ENCODE measurements at places on chromosomes 1 and 21.

GRCh38 chr1:102640872-102641271 lies 467.4 kb downstream of the COL11A1 start:
- DNase-seq: no peak

GRCh38 chr1:62800281-62800680 lies 16.3 kb downstream of the ATG4C start:
- no peak for DNase-seq

GRCh38 chr1:95073446-95073845 lies 695 bp upstream of the ALG14 start:
- no peak for DNase-seq

DNA sequence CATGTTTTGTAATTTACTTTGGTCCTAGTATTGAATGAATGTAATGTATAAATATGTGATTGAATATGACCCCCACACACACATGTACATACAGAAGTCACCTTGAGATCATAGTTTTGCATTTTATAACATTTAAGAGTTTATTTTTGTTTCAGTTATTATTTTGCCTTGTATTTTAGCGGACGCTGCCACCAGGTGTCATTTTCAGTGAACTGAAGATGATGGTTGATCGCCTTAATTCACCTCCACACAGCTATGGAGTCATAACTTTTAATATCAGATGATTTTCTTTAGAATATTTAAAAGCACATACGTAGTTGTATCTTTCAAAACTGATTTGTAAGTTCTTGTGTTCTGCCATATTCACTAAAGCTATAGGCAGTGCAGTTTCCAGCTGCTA lies 130.4 kb downstream of the DYRK1A start:
- no peak for DNase-seq

DNA sequence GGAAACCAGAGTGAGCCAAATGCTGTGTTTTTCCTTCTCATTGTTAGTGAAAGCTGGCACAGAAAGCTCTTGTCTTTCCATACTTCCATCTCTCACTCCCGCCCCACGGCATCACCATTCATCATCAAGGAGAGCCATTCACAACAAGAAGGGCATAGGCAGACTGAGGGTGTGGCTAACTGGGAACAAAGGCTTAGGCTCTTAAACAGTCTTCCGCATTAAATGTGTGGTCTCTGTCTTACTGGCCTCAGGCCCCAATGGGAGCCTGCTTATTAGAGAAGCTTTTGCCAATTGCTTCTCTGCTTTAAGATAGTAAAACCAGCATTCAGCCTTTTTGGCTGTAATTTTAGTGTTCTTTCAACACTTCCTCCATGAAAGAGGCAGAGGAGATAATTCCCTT lies 51.4 kb downstream of the TNFSF18 start:
- DNase-seq: no peak

DNA sequence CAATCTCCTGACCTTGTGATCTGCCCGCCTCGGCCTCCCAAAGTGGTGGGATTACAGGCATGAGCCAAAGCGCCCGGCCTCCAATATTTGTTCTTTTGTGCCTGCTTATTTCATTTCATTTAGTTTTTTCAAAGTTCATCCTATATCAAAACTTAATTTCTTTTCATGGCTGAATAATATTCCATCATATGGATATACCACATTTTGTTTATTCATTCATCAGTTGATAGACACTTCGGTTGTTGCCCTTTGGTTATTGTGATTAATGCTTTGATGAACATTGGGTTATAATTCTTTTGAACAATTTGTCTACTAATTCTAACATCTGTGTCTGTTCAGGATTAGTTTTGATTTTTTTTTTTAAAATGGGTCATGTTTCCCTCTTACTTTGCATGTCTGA lies 41.7 kb downstream of the SFPQ start:
- DNase-seq: no peak

GRCh38 chr1:112337028-112337531 lies 58.9 kb upstream of the CTTNBP2NL start:
- no peak for DNase-seq

DNA sequence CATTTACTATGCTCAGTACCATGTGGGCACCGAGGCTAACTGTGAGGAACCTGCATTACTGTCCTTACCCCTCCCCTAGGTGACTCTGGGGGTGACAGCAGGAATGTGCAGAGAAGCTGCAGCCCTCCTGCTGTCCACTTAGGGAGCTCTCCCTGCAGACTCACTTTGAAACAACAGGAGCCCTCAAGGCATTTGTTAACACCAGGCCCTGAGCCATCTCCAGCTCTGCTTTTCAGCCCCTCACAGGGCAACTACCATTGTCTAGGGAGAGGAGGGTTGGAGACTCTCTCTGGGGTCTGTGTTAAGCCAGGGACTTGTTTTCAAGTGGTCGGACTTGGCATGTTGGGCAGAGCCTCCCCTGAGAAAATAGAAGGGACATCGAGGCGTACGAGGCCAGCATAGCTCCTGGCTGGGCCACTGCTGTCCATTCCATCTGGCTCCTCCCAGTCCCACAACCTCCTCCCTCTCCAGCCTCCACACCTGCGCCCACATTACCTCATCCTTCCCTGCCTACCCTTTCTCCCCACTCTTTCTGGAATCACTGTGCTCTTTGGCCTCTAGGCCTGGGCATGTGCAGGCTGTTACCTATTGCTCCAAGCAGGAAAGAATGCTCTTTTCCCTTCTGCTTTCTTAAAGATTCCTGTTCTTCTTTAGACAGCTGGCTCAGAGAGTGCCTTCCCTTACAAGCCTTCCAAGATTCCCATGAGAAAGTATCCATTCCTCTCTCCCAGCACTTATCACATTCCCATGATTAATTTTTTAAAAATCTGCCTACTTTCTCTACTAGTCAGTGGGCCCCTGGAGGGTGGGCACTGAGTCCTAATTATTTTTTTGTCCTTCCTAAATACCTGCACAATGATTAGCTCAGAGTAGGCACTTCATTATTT lies 102.7 kb upstream of the GCLM start:
- DNase-seq: no peak

DNA sequence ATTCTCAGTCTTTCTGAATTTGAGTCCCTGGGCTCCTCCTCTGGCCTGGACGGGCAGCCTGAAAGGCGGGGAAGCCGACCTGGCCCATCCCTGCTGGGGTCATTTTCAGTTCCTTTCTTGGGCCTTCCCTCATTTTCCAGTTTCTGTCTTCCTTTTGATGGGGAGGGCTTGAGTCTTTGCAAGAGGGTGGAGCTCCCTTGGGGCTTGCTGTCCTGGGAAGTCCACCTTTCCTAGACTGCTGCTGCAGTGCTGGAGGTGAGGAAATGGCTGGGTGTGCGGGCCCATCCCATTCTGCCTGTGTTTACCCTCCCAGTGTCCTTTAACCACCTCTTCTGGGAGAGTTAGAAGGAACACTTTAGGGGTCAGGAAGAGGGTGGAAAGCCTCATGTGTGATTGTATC lies 40.4 kb upstream of the SYNC start:
- no peak for DNase-seq

- DNase-seq: no peak
Measured at GRCh38 chr21:37424396-37424795, 57.8 kb downstream of the DYRK1A start.

- no peak for DNase-seq
Measured at GRCh38 chr1:29121516-29121935, 2.2 kb downstream of the TMEM200B start.

- DNase-seq: no peak
Measured at GRCh38 chr1:165897326-165898303, 70.2 kb downstream of the UCK2 start.

GRCh38 chr1:31434979-31435378 lies 22.0 kb downstream of the SERINC2 start:
- no peak for DNase-seq

GRCh38 chr1:76463849-76464248 lies 389.3 kb downstream of the ST6GALNAC3 start:
- no peak for DNase-seq

GRCh38 chr1:231091831-231092301 lies 51.8 kb upstream of the FAM89A start:
- DNase-seq: no peak

GRCh38 chr1:2046953-2047748 lies 3.1 kb upstream of the PRKCZ start:
- no peak for DNase-seq

GRCh38 chr1:206558794-206559671 lies 51.7 kb downstream of the RASSF5 start:
- no peak for DNase-seq

GRCh38 chr1:176068901-176069300 lies 138.2 kb downstream of the COP1 start:
- no peak for DNase-seq

DNA sequence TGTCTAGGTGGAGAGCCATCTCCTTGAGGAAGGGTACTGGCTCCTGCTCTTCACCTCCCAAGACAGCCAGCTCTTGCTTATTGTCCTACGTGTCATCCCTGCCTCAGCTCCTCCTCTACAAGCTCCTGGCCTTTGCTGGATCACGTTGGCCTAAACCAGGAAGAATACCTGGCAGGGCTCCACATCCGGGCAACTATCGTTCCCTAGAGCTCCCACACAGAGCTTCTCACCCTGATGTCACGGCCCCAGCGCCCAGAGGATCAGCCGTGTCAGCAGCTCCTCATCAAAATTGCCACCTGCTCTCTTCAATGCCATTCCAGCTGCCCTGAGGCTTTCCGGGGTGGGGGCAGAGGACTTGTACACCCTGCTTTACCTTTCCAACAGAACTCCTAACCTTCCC lies 1.9 kb upstream of the TPM3 start:
- DNase-seq: no peak

- no peak for DNase-seq
Measured at GRCh38 chr1:182996816-182997215, 26.4 kb upstream of the LAMC1 start.

DNA sequence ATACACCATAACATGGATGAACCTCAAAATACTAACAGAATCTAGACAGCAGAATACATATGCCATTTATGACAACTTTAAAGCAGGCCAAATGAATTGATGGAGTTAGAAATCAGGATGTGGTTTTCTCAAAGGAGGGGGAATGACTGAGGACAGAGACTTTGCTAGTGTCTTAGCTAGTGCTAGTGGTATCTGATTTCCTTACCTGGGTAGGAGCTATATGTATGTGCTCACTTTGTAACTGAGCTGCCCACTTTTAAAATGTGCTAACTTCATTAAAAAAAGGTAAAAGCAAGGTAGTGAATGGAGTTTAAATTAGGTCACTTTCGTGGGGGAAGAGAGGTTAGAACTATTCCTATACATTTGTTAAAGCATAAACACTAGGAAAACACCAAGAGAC lies 2.6 kb downstream of the GTF2B start:
- DNase-seq: no peak

- no peak for DNase-seq
Measured at GRCh38 chr1:230072296-230072695, 5.3 kb downstream of the GALNT2 start.

- DNase-seq: no peak
Measured at GRCh38 chr21:26554365-26554764, 18.7 kb downstream of the CYYR1 start.

GRCh38 chr21:39000496-39000895 lies 182.8 kb downstream of the PSMG1 start:
- DNase-seq: no peak

DNA sequence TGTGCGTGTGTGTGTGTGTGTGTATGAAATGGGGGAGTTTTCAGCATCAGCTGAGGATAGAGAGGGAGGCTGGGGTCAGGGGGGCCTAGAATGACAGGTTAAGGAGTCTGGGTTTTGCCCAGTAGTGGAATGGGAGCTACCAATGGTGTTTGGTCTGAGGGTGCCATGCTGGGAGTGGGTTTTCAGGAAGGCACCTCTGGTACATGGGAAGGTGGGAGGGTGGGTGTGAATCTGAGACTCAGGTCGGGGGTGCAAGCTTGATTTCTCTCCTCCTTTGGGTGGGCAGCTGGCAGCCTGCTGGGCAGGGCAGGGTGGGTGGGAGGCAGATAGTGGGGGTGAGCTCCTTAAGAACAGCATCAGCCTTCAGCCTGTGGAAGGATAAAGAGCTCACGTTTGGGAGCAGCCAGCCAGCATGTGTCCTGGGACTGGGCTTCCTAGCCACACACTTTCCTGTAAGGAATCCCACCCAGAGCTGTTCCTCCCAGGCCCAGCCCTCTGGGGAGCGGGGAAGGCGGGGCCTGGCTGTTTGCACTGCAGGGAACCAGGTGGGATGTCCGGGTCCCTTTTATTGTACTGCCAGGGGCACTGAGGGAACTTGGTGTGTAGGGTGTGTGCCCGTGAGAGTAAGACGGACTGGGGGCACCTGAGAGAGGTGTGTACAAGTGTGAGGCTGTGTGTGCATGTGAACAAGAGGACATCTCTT lies 152.8 kb downstream of the FOXD2 start:
- DNase-seq: no peak

DNA sequence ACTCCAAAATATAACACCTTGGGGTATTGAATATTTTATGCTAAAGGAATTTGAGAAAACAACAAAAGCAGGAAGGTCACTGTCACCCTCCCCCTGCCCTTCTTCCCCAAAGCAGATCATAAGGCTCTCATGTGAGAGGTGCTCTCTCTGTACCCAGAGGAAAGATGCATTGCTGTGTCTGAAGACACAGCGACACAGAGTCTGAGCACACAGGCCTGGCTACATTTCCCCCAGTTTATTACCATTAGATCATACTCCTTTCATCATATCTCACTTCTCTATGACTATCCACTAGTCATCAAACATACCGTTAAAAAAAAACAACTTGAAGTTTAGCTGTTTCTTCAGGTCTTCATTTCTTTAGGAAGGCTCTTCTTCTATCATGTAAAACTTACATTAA lies 127.1 kb downstream of the PPIAL4G start:
- no peak for DNase-seq

- no peak for DNase-seq
Measured at GRCh38 chr1:182430263-182431068, 19.5 kb upstream of the RGSL1 start.

DNA sequence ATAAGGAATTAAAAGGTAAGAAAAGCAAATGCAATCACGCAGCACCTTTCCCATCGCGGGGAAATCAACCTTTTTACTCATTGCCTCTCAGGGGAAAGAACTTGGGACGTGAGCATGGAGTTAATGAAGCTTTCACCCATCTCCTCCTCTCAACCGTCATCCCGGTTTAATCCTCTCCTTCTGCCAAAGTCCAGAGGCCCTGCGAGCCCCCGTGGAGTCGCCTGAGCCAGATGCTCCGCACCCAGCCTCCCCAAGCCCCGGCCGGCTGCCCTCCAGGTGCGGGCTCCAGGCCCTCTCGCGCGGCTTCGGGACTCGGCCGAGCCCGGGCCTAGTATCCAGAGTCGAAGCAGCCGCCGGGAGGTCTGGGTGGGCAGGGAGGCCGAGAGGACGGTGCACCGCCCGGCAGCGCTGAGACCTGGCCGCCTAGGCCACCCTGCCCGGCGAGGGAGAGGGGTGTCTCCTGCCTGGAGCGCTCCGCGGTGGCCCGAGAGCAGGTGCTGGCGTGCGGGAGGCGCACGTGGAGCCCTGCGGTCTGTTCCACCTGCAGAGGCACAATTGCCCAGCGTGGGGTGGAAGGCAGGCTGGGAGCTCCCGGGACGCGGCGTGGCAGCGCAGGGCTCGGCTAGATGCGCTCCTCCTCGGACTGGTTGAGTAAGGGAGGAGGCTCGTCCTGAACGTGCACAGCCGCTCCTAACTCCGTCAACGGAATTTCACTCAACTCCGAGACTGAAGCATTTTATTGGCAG lies 218.5 kb downstream of the SDCCAG8 start:
- DNase-seq: no peak
